ENCODE measurements at places on chromosomes 3 and 15.
A peak's percentile ranks its signal among the peaks of the same experiment; 100 is the strongest.

GRCh38 chr15:91632176-91632575 lies 221.3 kb upstream of the SLCO3A1 start:
- DNase-seq = peak; percentile 51

DNA sequence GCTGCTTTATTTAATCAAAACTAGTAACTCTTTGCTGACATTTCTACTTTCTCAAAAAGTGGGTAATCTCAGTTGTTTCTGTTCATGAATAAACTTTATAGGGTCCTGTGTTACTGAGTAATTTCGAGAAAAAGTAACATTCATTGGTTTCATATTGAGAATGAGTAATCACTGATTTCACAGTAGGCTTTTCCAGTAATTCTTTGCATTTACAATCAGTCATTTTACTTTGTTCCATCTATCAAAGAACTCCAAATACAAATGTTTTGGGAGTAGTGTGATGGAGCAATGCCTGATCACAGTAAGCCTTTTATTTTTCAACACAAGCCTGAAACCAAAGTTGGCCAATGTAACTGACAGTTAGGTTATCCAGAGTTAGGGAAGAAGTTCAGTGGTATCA lies 353.6 kb downstream of the ULK4 start:
- no peak for DNase-seq

GRCh38 chr3:10926811-10927521 lies 65.6 kb upstream of the SLC6A1 start:
- DNase-seq = no peak

DNA sequence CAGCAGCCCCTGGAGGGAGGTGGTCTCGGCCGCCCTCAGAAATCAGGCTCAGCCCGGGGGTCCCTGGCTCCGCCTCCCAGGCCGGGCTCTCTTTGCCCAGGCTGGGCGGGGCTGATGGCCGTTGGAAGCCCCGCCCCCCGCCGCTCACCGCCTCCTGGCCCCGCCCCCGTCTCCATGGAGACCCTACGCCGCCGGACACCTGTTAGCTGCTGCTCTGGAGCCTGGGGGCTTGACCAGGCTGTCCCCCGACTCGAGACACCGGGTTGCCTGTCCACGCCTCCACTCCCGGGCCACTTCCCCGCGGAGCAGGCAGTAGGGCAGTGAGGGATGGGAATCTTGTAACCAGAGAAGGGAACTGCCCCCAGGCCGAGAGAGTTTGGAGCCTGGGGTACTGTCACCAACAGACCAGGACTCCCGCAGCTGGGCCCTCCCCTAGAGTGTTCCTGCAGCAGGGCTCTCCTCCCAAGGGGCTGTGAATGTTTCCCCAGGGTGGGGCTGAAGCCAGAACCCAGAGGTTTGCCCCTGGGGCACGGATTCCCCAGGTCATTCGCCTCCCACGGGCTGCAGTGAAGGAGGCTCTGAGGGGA lies 27.8 kb upstream of the RPL32 start:
- no peak for DNase-seq

GRCh38 chr3:184740509-184741258 lies 28.8 kb upstream of the MAGEF1 start:
- DNase-seq = no peak

All from DMS79 (cell line).